A172 (cell line): ENCODE measurements at places on chromosomes 3 and 15.

DNA sequence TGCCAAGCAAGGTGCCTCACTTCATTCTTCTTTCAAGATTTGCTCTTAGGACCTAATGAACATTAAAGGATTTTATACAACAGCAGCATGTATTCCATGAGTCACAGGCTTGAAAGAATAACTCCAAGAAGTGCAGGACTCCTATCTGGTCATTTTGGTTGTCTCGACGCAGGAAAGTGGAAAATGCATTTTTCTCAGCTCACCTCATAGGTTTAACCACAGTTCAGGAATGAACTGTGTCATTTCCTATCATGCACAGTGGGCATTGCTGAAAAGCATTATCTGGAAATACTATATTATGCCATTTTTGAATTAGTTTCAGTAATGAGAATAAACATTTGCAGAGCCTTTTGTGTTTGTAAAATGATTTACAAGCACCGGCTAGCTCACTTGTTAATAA lies 98.7 kb upstream of the BFSP2 start:
- peak; percentile 85 for DNase-seq

GRCh38 chr15:95603802-95604201 lies 726.7 kb upstream of the NR2F2 start:
- DNase-seq = no peak

GRCh38 chr3:56874269-56874668 lies 72.5 kb upstream of the ARHGEF3 start:
- DNase-seq = peak; percentile 47

- peak; percentile 45 for DNase-seq
These were observed 17.5 kb downstream of the TIPARP start for GRCh38 chr3:156691920-156692319.

GRCh38 chr3:129240436-129240835 lies 9.0 kb upstream of the COPG1 start:
- DNase-seq = peak; percentile 44

GRCh38 chr15:67902579-67903009 lies 62.7 kb upstream of the RNU6-1 start:
- no peak for DNase-seq

GRCh38 chr3:100783619-100784018 lies 74.3 kb downstream of the TFG start:
- DNase-seq = no peak

DNA sequence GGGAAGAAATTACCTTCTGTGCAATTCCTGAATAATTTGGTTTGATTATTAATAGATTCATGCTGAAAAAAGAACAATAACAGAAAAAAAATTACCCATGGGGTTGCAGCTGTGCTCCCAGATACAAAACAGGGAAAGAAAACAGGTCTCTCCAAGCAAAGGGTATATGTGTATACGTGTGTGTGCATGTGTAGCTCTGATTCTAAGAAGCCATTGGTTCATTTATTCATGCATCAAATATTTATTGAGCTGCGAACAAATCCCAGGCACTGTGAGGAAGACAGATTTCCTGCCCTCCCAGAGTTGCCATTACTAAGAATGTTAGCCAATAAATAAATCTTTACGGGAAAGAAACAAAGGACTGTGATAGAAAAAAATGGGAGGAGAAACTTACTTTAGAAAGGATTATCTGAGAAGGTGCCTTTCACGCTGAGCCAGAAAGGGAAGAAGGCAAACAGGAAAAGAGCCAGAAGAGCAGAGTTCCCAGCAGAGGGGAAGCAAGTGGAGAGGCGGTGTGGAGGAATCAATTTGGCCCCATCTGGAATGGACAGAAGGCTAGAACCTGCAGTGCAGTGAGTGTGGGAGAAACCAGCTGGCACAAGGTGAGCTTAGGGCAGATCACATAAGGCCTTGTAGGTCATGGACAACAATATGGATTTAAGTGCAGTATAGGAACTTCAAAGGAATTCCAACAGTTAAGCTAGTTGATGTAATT lies 20.7 kb downstream of the CHL1 start:
- no peak for DNase-seq

DNA sequence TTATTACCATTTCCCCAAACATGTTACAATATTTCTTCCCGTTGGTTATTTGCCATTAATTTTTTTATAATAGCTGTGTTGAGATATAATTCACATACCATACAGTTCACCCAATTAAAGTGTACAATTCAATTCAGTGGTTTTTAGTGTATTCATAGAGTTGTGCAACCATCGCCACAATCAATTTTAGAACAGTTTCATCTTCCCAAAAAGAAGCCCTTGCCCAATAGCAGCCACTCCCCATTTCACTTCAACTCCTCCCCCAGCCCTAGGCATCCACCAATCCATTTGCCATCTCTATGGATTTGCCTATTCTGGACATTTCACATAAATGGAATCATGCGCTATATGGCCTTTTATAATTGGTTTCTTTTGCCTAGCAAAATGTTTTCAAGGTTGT lies 225.1 kb downstream of the EPHB1 start:
- DNase-seq = no peak

DNA sequence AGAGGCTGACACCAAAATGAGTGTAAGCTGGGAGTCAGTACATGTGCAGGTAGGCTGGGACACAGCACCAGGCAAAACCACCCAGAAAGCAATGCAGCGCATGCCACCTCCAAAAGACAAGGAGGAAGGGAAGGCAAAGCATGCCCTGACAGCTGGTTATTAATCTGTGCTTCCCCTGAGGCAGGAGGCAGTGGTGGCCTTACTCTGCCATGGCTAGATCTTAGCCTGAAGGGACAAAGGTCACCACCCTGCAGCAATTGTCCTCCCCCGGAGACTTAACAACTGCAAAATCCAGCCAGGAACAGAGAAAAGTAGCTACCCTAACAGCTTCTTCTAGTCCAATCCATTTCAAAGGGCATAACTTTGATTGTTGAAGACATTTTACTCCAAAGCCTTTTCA lies 73.7 kb downstream of the PLD1 start:
- DNase-seq = no peak

DNA sequence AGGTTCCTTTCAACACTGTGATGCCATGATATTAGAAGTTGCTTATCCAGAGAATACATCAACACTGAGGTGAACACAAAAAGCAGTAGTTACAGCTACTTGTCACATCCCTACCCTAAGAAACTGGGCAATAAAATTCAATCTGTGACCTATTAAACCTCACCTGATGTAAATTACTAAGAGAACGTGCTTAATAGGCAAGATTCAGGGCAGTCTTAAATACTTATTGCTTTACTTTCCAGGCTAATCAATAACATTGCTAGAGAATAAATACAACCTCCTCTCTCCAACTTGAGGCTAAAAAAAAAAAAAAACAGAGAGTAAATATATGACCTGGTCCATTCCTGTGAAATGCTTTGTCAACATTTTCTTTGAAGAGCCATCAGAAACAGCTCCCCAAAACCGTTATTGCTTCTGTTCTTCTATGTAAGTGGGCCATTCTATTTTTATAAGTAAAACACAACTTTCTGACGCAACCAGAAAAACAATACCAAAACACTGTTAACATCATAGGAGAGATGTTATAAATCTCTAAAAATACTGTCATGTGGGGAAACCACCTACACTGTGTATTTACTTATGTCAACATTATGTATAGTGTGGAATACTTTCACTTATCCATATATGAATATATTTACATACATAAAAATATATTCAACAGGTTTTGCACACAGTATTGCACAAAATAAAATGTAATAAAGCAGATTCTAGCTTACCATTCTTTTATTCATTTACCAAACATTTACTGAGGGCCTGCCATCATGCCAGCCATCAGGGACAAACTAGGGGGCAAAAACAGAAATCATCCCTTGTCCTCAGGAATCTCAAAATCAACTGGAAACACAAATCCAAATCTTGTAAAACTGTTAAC lies 2.7 kb downstream of the NKIRAS1 start:
- DNase-seq = no peak

DNA sequence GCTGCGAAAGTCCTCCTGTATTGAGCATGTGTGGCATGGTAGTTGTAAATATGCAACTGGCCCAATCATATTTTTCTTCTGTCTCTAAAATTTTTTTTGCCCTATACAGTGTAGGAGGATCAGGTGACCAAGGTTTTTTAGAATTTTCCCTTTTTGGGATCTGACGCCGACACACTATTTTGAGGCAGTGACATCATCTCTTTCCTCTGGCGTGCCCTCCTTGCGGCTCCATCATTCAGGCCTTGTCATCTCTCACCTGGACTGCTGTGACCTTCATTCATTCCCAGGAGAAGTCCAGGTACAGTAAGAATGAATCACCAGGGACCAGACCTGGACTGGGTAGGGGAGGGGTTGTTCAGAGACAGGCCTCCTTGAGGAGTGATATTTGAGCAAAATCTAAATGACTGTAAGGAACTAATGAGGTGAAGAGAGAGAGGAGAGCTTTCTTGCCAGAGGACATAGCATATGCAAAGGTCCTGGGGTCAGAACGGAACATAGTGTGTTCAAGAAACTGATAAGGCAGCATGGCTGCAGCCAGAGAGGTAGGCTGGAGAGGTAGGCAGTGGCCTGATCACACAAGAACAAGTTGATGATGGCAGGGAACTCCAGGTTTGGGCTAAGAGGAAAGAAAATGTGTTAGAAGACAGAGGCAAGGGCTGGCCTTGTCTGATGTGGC lies 38.7 kb downstream of the ARNT2 start:
- DNase-seq = no peak

GRCh38 chr15:27214032-27214431 lies 243.1 kb downstream of the GABRG3 start:
- no peak for DNase-seq

DNA sequence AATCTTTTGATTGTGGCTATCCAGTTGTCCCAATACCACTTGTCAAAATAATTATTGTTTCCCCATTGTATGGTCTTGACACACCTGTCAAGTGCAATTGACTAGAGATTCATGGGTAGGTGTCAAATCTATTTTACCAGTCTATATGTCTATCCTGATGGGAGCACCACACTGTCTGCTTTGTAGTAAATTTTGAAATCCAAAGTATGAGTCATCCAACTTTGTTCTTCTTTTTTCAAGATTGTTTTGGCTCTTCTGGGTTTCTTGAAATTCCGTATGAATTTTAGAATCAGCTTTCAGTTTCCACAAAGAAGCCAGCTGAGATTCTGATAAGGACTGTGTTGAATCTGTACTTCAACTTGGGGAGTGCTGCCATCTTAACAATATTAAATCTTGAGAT lies 71.9 kb downstream of the CSNK1G1 start:
- DNase-seq = peak; percentile 4

GRCh38 chr15:79765081-79765480 lies 131.7 kb downstream of the MTHFS start:
- DNase-seq = no peak

DNA sequence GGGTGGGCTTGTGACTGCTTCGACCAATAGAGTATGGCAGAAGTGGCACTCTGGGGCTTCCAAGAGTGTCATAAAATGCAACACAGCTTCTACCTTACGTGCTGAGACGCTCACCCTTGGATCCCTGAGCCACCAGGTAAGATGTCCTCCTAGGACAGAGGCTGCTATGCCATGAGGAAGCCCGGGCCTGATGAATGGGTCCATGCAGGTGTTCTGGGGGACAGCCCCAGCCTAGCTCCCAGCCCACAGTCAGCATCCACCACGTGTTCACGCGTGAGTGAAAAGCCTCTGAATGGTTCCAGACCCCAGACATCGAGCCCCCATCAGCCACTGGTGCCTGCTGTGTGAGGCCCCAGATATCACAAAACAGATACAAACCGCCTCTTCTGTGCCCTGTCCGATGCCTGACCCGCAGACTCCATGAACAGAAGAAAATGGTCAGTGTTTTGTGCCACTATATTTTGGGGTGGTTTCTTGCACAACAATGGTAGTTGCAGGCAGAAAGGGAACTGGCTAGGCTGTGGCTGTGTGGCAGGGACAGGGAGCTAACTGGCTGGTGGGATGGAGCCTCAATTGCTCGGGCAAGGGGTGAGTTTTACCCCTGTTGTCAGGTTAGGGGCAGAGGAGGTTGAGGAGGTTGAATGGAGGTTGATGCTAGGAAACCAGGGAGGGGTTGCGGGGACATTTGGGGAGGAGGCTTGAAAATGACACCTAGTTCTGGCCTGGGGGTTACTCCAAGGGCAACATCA lies 92.2 kb downstream of the LINGO1 start:
- DNase-seq = no peak

DNA sequence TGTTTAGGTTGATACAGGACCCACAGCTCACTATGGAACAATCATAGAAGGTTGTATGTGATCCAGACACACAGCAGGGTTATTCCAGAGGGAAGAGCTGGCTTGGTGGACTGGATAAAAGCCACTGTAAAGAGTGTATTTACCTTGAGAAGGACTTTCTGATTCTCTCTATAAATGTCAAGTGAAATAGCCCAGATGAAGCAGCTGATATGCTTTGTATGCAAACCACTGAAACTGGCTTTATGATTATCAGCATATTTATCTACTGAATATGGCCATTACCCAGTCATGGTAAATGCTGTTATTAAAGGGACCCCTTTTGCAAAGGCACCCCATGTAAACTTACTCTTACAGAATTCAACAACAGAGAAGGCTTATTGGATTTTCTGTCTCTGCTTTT lies 28.1 kb downstream of the C3orf80 start:
- no peak for DNase-seq

DNA sequence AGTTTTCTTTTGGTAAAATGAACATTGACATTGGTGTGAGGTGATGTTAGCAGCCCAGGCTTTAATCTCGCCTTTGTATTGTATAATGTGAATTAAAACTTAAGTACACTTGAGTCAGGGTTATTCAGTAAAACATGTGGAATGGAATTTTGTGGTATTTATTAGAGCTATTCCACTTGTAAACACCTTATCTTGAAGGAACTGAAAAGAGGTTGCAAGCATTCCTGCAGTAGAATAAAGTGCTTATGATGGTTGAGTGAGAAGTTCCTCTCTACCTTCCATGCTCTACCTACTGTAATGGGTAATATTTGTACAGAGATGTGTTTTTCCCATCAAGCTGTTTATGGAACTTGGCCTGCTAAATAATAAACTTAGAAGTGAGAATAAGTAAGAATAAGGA lies 36.1 kb downstream of the HMG20A start:
- DNase-seq = no peak

DNA sequence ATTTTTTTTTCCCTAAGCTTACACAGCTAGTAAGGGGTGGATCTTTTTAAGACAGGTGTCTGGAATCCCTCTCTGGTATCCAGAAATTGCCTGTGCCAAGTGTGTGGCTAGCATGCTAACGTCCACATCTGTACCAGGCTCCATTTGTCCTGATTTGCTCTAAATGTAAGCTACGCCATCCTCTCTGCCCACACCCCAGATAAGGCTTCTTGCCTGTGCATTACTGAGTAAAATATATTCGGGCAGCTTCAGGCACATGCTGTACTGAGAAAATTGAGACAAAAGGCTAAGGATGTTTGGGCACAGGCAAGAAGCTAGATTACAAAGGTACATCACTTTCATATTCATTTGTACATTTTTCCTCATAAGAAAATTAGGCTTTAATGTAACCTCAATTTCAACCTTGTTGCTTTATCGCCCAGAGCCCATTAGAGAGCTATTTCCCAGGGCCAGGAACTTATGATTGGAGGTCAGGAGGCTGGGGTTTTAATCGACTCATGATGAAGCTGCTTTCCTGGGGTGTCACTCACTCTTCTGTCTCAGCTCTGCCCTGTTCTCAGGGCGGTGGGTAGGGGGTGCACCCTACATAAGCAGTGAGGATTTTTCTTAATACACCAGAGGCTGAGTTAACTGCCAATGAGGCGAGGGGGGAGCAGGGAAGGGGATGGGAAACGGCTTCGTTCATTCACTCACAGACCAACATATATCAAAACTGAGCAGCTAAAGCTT lies 106.3 kb downstream of the RORA start:
- no peak for DNase-seq
